ENCODE measurements at places on chromosomes 6 and 20.
A peak's percentile ranks its signal among the peaks of the same experiment; 100 is the strongest.

DNA sequence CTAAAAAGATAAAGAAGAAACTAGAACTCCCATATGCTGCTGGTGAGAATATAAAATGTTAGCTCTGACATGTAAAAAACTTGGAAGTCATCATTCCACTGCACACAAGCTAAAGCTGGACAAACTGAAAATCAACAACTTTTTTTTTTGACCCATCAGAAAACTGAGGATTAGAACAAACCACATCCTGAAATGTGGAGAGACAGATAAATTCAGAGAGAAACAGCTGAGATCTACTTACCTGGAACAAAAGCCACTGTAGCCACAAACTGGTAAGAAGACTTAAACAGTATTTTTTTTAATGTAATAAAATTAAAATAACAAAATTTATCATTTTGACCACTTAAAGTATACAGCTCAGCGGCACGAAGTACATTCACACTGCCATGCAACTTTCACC lies 408.5 kb upstream of the RGS17 start:
- DNase-seq, result no peak

- DNase-seq, result no peak
Measured at GRCh38 chr6:52261229-52261628, 16.9 kb upstream of the IL17F start.

GRCh38 chr6:142376115-142376514 lies 74.3 kb downstream of the ADGRG6 start:
- no peak for DNase-seq

DNA sequence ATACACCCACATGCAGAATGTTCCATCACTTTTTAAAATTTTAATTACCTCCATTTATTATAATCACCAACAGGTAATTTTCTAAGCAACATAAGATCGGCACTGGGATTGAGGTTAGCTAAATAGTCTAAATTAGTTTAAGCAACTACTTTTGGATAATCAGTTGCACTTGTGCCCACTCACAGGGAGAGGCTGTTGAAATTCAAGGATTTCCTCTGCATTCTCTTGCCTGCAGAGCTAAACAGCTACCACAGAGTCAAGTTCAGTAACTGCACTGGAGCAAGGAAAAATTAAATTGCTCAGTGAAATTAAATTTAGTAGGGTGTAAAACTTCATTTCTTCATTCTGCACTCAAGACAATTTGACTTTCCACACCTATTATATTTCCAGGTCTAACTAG lies 120.7 kb upstream of the CCDC28A start:
- no peak for DNase-seq

- DNase-seq, result no peak
Measured at GRCh38 chr20:44306927-44307326, 4.1 kb downstream of the FITM2 start.

GRCh38 chr20:6515261-6515660 lies 252.2 kb upstream of the BMP2 start:
- no peak for DNase-seq

DNA sequence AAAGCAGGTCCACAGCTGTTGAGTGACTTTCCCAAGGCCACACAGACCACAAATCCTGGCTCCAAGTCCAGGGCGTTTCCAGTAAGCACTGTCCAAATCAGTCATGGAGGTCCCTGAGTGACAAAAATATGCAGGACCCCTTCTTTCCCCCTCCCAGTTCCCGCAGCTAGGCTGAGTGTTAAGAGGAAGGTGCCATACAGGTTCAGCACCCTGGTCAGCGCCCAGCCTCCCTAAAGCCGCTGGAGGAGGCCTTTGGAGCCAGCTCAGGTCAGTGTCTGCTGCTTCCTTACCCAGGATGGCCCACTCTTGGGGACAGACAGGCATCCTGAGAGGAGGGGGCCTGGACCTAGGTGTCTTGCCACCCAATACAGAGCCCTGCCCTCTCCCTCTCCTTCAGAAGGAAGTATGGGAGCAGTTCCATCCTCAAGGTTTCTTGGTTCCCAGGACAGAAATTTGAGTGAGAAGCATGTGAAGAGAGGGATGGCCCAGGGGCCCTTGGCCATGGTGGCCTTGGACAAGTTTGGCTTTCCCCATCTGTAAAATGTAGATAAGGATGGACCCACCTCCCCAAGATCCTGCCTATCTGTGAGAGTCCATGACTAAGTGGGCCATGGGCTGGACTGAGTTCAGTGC lies 13.2 kb downstream of the TMEM74B start:
- peak; percentile 29 for DNase-seq

DNA sequence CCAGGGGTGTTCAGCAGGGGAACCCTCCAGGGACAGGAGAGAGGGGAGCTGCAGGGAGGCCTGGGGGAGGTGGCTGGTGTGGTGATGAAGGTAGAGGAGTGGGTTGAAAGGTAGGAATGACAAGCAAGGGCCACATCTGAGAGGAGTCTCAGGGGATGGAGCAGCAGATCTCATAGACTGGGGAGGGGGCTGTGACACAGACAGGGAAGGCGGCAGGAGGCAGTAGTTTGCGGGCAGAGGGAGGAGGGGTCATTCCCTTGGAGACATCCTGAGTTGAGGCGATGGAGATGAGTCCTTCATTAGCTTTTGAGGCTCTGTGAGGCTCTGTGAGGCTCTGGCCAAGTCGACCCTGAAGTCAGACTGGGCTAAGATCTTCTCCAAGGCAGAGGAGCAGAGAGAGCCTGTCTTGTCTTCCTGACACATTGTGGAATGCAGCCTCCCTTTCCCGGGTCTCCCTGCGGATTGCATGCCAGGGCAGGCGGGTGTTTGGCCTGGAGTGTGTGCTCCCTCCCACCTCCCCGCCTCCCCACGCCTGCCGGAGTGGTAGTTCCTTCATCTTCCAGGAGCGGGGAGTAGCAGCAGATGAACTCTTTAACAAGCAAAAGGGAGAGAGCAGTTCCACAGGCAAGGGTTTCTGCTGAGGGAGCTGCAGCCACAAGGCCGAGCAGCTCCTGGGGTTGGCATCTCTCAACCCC lies 34.3 kb upstream of the MLN start:
- DNase-seq, result no peak

- DNase-seq, result no peak
Measured at GRCh38 chr20:4918473-4918872, 82.8 kb downstream of the SLC23A2 start.

DNA sequence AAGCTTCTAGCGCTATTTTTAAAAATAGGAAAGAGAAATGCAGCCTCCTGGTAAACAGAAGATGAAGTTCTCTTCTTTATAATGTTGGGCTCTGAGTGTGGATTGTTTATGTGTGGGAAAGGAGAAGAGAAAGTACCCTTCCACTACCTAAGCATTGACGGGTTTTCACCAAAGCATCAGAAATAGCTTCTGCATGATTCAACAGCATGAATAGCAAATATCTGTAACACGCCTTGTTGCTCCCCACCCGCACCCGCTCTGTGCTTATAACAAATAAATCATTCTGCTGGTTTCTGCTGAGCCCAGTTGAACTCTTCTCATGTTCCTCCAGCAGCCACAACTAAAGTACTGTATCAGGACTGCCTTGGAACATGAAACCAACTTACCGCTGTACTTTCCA lies 20.7 kb downstream of the TXLNB start:
- DNase-seq, result no peak

DNA sequence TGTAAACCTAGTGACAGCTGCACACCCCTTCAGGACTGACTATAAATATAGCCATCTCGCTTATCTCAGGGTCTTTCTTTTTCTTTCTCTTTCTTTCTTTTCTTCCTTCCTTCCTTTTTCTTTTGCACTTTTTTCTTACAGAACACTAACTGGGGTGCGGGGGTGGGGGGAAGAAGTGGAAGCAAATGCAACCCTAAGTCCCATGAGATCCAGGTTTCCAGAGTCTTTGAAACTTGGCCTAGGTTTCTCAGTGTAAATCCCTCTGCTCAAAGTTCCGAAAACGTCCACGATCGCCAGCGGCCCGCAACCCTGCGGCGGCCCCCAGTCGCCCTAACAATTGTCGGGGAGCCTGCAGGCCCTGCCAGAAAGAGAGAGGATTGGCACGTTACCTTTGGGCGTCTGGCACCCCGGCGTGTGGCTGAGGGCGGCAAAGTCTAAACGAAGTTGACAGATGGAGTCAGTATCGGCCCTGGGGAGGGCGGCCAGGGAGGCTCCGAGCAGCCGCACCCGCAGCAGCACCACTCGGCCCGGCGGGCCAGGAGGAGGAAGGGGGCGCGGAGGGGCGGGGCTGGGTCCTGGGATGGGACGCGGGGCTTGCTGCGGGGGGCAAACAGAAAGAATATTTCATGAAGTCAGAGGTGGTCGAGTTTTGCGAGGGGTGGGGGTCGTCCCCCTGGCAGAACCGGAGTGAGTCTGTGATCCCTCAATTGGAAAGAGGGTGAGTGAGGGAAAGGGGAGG lies 577 bp upstream of the FOXF2 start:
- DNase-seq, result no peak

DNA sequence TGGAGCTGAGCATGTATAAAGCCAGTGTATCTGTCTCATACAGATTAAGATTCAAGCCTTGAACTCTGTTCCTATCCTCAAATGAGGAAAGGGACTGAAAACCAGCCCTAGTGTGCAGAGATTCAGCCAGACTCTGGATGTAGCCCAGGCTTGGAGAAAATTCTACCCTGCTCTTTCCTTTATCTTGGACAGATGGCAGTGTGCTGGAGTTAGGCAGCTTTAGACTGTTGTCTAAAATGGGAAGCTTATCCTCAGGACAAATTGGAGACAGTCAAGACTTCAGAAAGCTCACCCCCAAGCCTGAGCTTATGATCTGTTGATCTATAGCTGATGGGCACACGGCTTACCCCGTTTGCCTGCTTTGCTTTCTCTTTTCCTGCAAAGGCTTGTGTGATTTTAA lies 1057.6 kb downstream of the KIF16B start:
- no peak for DNase-seq

DNA sequence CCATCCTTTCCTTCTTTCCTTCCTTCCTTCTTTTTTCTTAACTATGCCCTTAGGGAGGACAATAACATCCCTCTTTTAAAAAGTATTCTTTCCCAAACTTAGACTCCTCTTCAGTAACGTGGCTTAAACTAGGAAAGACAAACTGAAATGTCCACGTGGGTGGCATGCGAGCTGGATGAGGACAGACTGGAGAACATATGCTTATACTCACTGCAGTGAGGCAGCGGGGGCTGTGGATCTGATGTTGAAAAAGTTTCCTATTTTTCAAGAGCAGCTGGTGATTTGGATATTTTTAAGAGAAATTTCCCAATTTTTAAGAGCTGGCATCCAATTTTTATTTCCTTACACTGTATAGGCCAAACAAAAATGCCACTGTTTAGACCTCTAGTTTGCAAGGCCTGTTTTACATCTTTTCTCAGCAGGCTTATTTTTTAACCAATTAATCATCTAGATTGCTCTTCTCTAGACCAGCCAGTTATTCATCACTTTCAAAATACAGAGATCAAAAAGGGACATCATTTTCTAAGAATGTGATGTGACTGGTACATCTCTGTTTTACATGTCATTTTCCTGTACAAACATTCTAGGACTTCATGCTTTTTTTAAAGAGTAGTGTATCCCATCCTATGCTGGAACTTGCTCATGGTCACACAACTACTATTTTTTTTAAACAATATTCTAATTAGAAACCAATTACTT lies 226.5 kb downstream of the BTBD9 start:
- DNase-seq, result no peak

GRCh38 chr6:37585523-37585905 lies 85.8 kb upstream of the CCDC167 start:
- no peak for DNase-seq

DNA sequence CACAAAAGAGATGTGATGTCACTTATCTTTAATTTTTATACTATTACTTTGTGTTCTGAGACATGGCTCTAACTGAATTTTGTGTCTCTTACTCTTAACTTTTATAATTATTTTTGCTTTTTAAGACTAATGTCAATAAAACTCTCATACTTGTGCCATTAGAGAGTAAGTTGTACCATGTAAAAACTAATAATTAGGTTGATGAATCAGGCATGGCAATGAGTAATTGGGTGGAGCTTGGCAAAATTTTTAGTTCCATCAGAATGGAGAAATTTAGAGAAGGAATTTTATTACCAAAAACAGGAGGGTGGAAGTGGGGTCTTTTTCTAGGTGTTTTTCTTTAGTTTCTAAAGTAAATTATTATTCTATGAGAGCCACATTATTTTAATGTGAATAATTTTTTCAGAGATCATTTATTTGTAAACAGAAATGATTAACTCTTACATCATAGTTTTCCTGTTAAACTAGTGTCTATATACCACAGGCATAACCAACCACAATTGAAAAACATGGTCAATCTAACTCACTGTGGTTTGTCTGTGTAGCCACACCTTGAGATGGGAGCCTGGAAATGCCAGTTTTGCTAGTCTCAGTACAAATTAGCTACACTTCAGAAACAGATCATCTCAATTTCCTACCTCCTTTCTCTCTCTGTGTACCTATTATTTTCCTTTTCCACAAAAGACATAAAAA lies 51.8 kb downstream of the ELOVL4 start:
- no peak for DNase-seq

GRCh38 chr6:90401933-90402830 lies 105.5 kb upstream of the BACH2 start:
- DNase-seq, result no peak

DNA sequence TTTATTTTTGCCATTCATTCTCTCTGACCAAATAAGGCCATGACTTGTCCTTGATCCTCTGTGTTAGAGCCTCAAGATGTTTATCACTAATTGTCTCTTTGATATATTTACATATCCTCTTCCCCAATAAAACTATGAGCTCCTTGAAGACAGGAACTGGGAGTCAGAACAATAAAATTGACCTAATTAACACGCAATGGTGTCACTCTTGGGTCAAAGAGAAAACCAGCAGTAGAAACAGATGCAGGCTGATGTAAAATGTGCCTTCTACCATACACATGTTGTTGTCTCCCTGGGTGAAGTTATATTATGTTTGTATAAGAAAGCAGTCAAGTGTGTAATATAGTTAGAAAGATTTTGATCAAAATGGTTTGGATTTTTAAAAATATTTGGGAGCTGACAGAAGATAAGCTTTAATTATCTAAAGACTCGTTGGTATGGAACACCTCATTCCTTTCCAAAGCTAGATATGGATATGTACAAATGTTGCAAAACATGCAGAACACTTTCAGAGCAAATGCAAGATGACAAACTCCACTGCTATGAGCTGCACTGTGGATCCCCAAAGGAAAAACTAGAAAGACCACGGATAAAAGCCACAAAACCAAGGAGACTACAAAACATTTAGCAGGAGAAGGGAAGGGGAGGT lies 109.7 kb upstream of the STMND1 start:
- no peak for DNase-seq

GRCh38 chr6:159726255-159726917 lies 920 bp upstream of the WTAP start:
- no peak for DNase-seq

DNA sequence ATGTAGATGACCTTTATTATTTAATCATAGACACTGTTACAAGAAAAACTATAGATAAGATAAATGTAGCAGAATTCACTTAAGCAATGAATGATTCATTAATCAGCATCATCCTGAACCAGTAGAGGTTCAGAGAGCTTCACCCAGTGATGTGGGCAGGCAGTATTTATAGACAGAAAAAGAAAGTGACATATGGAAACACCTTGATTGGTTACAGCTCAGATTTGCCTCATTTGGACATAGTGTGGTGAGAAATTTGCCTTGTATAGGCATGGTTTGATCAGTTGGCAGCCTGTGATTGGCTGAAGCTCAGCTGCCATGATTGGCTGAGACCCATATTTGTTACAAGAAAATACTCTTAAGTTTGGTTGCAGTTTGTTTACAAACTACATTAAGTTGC lies 4.6 kb downstream of the C6orf58 start:
- no peak for DNase-seq

GRCh38 chr6:144647971-144648651 lies 363.0 kb downstream of the UTRN start:
- DNase-seq, result no peak
